ENCODE measurements at places on chromosomes 3 and 15.

DNA sequence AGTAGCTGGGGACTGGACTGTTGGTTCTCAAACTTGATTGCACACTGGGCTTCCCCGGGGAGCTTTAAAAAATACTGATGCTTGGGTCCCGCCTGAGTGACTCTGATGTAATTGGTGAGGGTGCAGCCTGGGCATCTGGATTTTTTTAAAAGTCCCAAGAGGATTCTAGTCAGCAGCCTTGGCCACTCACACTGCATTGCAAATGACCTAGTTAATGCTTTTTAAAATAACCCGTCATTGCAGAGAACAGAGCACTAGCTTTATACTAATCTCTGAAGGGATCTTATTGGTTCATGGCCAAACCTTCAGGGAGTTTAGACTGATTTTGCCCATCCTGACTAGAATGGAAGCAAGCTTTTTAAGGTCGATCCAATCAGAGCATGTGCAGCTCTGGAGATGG lies 310.6 kb upstream of the PROK2 start:
- no peak for DNase-seq

DNA sequence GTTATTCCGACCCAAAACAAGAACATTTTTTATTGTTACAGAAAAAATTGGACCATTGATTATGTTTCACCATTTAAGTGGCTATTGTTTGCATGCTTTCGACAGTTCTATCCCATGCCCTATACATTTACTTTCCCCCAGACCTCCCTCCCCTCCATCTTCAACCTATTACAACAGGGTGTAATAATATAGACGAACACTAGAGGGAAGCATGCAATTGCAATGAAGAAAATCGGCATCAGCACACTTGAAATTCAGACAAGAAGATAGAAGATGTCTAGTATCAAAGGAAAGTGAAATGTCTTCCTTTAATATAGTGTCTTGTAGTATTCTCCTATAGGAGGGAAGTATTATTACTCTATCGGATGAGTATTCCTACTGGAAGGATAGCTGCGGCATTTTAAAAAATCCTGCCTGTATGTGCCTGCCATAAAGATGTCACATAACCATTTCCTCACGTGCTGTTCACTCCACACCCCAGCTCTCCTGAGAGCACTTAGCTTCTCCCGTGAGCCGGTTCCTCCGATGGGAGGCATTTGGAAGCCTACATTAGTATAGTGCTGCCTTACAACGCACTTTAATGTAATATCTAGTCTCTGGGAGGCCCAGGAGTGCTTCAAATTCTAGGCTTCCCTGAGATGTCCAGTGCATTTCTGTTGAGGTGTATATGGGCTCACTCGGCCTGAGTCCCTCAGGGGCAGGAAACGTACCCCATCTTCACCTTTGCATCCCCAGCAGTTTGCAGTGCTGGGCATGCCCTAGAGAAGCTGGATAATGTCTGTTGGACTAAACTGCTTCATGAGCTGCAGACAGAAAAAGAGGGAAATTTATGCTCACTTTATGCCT lies 17.8 kb upstream of the ERICH6 start:
- no peak for DNase-seq

DNA sequence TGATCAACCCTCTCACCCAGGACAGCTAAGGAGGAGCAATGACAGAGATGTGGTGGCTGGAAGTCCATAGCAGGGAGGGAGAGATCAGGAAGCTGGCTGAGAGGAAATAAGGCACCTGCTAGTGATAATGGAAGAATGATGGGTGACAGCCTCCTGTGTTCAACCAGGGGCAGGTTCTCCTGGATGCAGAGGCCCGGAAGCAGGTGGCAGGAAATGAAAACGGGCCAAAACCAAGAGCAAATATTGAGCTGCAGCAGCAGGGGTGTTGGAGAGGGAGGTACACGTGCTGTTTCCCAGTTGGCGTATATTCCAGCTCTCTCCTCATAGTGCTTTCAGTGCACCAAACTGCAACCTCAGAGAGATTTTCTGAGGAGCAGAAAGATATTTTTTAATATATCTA lies 213.4 kb upstream of the TBL1XR1 start:
- DNase-seq: no peak

DNA sequence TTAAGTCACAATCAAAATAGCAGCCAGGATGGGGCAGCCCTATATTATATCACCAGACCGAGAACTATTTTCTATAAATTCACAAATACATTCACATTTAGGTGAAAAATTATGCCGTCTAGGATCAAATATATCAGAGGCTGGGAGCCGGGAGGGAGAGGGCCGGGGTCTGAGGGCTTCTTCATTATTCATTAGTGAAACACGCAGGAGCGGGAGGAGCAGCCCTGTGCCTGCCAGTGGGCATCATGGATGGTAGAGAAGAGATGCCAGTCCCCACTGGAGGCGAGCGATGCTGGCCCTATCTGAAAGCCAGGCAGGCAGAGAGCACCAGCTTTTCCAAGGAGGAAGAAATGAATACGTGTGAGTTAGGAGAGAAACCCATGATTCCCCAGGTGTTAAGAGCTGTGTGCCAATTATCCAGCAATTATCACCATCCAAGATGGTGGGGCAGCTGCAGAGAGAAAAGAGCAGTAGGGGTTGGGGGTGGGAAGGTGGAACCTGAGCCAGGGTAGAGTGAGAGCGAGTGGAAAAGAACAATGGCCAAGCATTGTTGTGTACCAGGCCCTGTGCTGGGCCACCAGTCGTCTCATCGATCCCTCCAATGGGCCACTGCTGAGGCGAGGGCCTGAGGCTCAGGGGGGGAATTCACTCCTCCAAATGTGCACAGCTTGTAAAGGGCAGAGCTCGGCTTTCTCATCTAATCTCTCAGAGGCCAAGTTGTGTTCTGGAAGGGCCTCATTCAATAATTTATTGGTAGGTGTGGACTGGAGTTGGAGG lies 261.3 kb upstream of the TLE3 start:
- no peak for DNase-seq

- no peak for DNase-seq
Measured at GRCh38 chr15:48993380-48993779, 29.7 kb upstream of the SHC4 start.

GRCh38 chr15:31308185-31308639 lies 18.4 kb upstream of the KLF13 start:
- DNase-seq: no peak

GRCh38 chr15:85687329-85687728 lies 107.4 kb downstream of the KLHL25 start:
- DNase-seq: no peak

DNA sequence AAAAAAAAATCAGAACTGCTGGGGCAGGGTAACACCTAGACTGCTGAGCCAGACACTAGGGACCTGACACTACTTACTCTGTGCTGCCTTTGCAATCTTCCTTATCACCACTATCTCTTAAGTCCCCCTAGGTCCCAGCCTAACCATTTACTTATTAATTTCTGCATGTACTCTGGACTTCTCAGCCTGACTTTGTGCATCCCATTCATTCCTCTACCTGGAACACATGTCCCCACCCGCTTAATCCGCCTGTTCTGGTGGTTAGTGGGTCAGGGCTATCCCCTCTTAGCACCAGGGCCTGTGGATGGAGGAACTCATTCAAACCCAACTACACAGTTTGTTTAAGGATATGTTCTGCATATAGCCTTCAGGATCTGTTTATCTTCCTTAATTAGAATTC lies 5.0 kb upstream of the CACNA1D start:
- DNase-seq: no peak

DNA sequence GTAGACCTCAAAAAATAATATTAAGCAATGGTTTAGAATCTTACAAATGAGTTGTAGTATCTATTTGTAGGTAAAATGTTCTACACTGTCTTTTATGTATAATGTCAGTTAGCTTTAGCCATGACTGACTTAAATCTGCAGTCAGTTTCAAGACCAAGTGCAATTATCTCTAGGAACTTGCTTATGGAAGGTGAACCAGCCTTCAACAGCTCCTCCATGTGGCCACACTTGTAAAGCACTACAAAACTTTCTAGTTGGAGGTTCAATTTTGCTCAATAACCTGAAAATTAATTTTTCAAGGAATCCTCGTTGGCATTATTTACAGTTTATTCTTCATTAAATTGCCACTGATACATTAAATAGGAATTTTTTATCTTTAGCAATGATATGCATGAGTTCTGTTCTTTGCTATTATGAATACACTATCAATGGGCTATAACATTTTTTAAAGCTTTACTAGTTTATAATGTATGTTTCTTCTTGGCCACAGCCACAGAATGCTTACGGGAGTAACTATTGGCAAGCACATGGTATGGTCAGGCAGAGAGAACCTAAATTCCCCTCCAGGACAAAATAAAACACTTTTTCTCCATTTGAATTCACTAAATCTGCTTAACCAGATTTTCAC lies 315.3 kb upstream of the UBE2E2 start:
- DNase-seq: no peak

- no peak for DNase-seq
Measured at GRCh38 chr15:38714309-38715072, 149.9 kb upstream of the RASGRP1 start.

GRCh38 chr3:11509173-11510000 lies 134.3 kb downstream of the VGLL4 start:
- no peak for DNase-seq

- DNase-seq: no peak
Measured at GRCh38 chr3:177934001-177934891, 602.0 kb upstream of the KCNMB2 start.

DNA sequence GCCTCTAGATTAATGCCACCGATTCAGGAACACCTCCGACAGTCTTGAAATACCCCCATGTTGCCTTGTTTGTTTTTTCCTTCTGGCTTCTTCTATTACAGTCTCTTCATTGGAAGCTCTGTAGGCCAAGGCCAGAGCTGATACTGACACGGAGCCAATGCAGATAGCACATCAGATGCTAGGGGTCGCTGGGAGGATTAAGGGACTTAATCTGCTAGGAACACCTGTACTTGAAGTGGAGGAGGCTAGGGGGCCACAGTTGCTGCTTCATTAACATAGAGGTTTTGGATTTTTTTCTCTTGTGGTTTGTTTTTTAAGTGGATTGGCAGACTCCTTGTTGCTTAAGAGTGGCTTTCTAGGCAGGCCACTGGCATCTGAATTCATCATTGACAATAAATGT lies 49.6 kb downstream of the PARP14 start:
- no peak for DNase-seq

DNA sequence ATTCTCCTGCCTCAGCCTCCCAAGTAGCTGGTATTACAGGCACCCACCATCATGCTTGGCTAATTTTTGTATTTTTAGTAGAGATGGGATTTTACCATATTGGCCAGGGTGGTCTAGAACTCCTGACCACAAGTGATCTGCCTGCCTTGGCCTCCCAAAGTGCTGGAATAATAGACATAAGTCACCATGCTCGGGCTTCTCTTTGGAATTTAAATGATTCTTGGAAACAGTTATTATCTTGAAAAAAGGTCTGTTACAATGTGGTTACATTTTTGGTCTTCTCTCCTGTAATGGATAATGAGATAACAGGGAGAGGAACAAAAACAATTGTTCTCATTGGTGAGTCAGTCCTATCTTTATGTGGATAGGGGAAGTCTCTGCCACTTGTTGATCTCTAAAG lies 59.8 kb upstream of the AADACL2 start:
- no peak for DNase-seq

- no peak for DNase-seq
Measured at GRCh38 chr3:129016720-129017483, 15.8 kb downstream of the EFCC1 start.

DNA sequence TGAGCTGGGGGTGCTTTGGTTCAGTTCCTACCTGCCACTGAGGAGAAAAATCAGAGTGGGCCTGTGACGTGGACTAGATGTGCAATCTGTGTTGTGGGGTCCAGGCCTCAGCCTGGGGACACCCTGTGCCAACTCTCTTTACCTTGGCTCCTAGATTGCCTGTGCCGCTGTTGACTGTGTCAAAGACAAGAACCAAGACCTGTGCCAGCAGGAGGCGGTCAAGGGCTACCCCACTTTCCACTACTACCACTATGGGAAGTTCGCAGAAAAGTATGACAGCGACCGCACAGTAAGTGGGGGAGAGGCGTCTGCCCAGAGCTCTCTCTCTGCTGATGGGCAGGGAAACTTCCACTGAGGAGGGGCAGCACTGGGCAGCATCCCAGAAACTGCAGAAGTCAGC lies 40.6 kb upstream of the SEC22A start:
- no peak for DNase-seq

GRCh38 chr3:155178810-155179436 lies 98.8 kb downstream of the MME start:
- no peak for DNase-seq

DNA sequence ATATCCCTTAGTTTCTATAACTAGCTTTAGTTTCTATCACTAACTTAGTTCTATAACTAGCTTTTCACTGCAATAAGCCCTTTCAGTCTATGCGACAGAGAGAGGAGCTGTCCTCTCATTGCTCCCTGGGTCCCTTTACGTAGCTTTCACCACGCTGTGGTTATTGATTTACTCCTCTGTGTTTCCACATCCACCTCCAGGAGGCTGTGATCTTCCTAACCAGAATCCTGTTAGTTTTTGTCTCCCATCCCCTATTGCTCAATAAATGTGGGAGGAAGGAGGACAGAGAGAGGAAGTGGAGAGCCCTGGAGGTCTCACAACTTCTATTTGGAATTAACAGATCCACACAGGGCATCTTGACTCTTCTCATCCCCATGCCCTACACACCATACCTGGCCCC lies 1036.1 kb downstream of the MCTP2 start:
- DNase-seq: no peak

DNA sequence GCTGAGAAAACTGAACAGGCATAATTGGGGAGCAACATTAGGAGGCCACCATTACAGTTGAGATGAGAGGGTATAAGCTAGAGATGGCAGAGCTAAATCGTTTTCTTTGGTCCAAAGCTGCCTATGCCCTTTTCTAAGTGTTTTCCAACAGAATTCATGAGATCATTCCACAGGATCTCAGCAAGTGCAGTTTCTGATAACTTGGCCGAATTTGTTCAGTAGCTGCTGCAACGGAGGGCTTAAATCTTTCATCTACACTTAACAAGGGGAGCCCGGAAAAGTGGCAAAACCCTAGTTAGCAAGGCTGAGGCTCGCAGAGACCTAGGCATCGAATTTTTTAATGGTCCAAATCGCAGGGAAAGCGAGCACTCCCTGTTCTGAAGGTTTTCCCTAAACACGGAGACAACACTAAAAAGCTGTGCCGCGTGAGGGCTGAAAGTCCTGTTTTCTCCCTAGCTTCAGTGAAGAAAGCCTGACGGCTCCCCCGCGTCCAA lies 531 bp upstream of the BLOC1S6 start:
- DNase-seq: no peak

GRCh38 chr15:63260791-63261190 lies 16.6 kb upstream of the APH1B start:
- DNase-seq: no peak

GRCh38 chr3:12316729-12317351 lies 28.0 kb downstream of the PPARG start:
- no peak for DNase-seq

GRCh38 chr15:99283717-99284116 lies 32.4 kb downstream of the LRRC28 start:
- no peak for DNase-seq

- no peak for DNase-seq
Measured at GRCh38 chr15:41873711-41874110, 20.1 kb downstream of the SPTBN5 start.

- DNase-seq: no peak
Measured at GRCh38 chr3:40267937-40268724, 41.4 kb upstream of the EIF1B start.
